Stimulated activated CD4-positive, alpha-beta T cell treated with anti-CD3 and anti-CD28 coated beads, Interleukin-1b, Interleukin-23, amount 100 ng/mL, for 4 hours (primary cell): ENCODE measurements at places on chromosomes 16 and 17.

GRCh38 chr16:30358990-30359870 is 4.1 kb upstream of the CD2BP2 start:
- no peak for DNase-seq

DNA sequence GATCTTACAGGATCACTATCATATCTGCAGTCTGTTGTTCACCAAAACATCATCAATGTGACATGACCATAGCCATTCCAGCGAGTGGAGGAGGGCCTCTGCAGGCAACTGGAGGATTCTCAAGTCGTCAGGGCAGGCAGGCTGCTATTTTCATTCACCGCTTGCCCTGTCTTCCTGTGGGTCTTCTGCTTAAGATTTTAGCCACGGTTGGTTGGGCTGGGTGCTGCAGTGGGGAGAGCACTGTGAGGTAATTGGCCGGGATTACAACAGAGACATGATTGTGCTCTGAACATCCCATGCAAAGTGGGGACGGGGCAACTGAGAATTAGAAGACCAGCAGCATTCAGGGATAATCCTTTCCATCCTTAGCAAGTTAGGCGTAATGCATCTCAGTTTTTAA is 245.9 kb downstream of the CPPED1 start:
- no peak for DNase-seq

DNA sequence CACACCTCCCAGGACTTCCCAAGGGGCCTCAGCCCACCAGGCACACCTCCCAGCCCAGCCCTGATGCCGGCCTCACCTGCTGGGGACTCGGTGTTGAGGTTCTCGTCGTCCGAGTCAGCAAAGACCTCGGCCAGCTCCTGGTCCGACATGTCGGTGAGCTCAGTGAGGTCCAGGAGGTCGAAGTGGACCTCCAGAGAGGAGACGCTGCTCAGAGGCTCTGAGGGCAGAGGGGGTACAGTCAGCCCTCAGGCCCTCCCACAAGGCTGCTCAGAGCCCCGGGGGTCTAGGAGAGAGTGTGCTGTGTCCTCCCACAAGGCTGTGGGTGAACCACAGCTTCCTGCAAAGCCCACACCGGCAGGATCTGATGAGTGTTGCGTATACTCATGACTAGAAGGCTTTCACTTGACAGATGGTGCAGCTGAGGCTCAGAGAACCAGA is 10.5 kb downstream of the DBNDD1 start:
- peak; percentile 62 for DNase-seq

GRCh38 chr17:41667280-41668041 is 21.2 kb upstream of the EIF1 start:
- DNase-seq, result no peak

- no peak for DNase-seq
These were observed 58.7 kb upstream of the ZNF423 start for GRCh38 chr16:49914657-49915056.

DNA sequence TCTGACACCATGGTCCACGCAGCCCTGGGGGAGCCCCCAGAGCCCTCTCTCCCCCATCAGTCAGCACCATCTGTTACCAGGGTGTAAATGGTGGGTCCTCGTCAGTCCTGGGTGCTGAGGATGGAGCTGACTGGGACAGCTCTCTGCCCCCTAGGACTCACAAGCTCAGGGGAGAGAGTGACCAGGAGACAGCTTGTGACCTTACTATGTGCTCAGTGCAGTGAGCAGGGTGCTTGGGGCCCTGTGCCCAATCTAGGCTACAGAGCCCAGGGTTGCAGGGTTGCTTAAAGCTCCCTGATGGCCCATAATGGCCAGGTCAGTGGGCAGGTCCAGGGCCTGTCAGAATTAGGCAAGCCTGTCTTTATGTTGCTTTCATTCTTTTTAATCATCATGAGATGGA is 11.3 kb downstream of the MMP2 start:
- no peak for DNase-seq

DNA sequence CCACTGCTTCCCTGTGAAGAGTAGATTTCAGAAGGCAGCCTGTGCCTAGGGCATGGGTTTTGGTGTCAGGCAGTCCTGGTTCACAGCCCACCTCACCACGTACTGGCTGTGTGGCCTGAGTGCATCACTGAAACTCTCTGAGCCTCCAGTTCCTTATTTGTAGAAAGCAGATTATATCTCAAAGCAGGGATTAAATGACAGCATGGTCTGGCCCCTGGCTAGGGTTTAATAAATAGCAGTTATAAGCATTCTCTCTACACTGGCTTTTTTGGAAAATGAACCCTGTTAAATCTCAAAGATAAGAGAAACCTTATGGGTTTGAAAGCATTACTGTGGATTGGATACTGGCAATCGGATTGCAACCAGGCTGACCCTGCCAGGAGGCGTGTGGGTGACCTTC is 2.9 kb upstream of the MT1M start:
- no peak for DNase-seq

DNA sequence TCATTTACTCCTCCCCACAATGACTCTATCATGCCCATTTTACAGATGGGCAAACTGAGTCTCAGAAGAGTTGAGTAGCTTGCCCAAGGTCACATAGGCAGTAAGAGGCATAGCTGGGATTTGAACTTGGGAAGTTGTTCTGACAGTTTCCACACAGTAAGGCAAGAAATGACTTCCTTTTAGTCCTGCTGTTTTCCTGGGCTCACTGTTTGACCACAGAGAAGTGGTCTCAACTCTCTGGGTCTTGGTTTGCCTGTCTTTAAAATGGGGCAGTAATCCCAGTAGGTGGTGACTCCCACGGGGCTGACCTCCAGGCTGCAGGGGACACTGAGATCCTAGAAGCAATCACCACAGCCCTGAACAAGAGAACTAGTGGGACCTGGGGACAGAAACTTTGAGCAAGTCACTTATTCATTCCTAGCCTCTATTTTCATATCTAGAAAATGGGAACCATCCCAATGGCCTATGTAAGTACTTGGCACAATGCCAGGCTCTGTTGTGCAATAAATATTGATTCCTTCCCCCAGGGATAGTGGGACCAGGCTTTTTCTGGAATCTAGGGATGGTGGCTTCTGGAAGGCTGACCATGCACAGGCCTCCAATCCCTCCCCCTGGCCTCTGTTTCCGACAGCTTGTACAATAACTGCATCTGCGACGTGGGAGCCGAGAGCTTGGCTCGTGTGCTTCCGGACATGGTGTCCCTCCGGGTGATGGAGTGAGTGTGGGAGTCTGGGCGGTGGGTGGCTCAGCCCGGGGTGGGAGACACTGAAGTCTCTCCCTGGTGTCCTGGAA is 20.5 kb downstream of the DEXI start:
- no peak for DNase-seq

DNA sequence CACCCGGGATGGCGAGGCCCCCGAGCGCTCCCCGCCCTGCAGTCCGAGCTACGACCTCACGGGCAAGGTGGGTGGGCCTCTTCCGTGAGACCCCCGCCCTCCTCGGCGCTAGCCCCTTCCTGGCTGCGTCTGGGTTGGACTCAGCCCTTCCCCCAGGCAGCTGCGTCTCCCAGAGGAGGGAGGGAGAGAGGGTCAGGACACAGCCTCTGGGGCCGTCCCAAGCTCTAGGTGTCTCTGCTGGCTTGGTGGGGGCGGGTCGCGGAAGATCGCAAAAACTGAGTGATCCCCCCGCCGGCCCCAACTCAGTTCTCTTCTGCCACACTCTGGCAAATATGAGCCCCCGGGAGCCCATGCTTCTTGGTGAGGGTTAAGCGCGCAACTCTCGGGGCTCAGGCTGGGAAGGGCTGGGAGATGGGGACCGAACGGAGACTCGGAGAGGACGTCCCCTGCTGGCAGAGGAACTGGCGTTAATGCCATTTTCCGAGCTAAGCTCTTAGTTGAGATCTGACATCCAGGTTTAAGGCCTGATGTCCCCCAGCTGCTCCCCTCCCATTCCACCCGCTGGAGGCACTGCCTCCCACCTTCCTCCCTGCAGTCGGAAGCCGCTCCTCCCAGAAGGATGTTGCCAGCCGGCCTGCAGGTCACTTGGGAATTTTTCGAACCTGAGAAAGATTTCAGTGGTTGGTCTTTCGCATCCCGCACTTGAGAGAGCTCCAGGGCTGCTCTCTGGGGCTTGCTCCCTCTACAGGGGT is 419 bp downstream of the RAB37 start:
- no peak for DNase-seq

GRCh38 chr16:4778050-4778392 is 10.1 kb downstream of the SEPTIN12 start:
- DNase-seq, result no peak

DNA sequence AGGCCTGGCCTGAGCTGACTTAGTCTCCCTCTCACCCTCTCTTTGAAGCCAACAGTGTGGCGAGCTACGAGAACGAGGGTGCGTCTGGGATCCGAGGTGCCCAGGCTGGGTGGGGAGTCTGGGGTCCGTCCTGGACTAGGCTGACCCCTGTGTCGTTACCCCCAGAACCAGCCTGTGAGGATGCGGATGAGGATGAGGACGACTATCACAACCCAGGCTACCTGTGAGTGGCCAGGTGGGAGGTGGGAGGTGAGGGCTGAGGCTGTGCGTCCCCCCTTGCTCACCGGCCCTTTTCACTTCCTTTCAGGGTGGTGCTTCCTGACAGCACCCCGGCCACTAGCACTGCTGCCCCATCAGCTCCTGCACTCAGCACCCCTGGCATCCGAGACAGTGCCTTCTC is 1.6 kb downstream of the LAT start:
- DNase-seq, result no peak

- DNase-seq, result no peak
These were observed 989.7 kb downstream of the CDH11 start for GRCh38 chr16:64132190-64132589.

GRCh38 chr16:31333686-31334649 is 21.0 kb upstream of the ITGAX start:
- no peak for DNase-seq

- DNase-seq, result no peak
These were observed 2.9 kb downstream of the WFIKKN2 start for GRCh38 chr17:50837980-50838954.

DNA sequence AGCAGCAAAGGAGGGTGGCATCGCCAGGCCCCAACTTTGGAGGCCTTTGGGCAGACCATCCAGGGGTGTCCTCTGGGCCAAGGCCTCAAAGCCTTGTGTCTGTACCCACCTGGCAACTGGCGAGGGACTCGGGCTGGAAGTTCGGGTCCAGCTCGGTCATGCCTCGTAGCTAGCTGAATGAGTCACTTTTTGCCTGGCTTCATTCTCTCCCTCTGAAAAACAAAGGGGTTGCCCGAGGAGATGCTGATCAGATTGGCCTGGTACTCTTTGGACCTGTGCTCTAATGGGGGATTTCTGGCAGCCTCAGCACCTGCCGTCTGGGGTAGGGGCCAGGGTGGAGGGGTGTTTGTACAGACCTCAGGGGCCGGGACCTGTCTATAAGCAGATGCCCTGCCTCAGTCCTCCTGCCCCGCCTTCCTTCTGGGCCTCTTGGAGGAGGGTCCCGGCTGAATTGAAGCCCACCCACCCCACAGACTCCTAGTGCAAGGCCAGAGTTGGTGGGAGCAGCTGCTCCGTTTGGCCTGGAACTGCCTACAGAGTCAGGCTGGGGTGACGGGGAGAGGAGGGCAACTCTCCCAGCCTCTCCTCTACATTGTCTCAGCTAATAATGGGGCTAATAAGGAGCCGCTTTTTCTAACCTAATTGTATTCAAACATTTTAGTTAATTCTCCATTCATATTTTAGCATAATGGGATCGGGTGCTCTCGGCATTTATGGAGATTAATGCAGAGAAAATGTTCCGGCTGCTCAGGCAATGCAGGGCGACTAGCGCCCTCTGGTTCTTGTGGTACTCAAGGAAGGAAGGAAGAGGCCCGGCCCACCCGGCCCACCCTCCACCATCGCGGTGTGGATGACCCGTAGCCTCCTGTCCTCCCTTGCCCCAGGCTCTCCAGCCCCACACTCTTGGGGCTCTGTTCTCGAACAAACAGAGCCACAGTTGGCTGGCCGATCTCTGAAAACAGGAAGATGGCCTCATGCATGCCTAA is 21.4 kb upstream of the ABCC3 start:
- DNase-seq, result no peak

DNA sequence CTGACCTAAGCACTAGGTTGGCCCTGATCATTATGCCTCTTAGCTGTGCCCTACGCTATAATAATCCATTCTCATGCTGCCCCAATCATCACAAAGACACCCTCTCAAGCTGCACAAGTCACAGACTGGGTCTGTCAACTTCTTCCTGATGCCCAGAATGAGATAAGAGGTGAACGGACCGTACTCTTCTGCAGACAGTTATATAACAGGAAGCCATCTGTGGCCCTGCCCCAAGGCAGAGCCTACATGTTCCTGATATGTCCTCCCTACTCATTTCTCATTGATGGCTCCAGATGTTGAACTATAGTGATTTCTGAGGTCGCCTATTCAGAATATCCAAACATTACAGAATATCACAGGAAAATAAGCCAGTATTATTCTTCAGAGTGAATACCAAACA is 471.6 kb upstream of the ERCC4 start:
- DNase-seq, result no peak

- no peak for DNase-seq
These were observed 785.6 kb upstream of the SOX9 start for GRCh38 chr17:71335212-71335611.

DNA sequence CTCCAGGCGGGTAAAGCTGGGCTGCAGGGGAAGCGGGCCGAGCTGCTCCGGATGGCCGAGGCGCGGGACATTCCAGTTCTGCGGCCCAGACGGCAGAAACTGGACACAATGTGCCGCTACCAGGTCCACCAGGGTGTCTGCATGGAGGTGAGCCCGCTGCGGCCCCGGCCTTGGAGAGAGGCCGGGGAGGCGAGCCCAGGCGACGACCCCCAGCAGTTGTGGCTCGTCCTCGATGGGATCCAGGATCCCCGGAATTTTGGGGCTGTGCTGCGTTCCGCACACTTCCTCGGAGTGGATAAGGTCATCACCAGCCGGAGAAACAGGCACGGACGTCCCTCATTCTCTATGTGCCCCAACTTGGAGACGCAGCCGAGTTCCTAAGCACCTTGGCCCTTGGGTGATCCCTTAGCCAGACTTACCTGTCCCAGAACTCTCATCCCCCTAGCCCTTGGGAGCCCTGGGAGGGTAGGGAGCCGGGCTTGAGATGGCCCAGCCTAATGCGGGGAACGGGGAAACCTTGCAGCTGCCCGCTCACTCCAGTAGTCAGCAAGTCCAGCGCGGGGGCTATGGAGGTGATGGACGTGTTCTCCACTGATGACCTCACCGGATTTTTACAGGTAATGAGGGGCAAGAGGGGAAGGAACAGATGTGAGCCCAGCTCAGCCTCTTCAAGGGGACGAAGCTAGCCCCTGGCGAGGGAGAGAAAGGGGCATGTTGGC is 806 bp downstream of the MRM1 start:
- no peak for DNase-seq

- DNase-seq, result peak; percentile 66
These were observed 9.4 kb downstream of the RPL19 start for GRCh38 chr17:39209317-39210092.

DNA sequence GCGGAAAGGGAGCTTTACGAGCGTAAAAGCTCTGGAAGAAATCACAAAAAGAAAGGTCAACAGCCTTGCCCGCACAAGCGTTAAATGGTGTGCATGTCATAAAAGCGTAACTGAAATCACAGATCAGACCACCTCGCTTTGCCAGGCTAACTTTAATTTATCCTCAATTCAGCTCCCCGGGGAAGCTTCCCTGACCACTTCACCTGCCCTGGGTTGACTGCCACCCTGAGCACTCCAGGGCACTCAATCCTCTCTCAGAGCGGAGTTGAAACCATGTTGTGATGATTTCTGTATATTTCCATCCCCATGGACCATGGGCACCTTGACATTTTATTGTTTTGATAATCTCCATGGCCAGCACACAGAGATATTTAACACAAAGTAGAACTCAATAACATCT is 16.1 kb upstream of the NAGS start:
- DNase-seq, result no peak

- no peak for DNase-seq
These were observed 816.9 kb downstream of the CDH11 start for GRCh38 chr16:64304951-64305350.

GRCh38 chr17:83013779-83014117 is 65.7 kb upstream of the METRNL start:
- DNase-seq, result no peak
